ENCODE measurements at places on chromosomes 7 and 10. TPM values are rescaled to one million over a fixed set of nuclear protein-coding genes. Genes with fewer than 3 reads are reported as not detected.

Gene EIF4H
- 196 TPM for total RNA-seq

Gene UCN3
- not detected for total RNA-seq

Gene OPN1SW
- total RNA-seq, result not detected

Gene PARD3
- 37.2 TPM for total RNA-seq
